ENCODE measurements at places on chromosomes 4 and X. TPM values are rescaled to one million over a fixed set of nuclear protein-coding genes. Genes with fewer than 3 reads are reported as not detected.
A peak's percentile ranks its signal among the peaks of the same experiment; 100 is the strongest.

DNA sequence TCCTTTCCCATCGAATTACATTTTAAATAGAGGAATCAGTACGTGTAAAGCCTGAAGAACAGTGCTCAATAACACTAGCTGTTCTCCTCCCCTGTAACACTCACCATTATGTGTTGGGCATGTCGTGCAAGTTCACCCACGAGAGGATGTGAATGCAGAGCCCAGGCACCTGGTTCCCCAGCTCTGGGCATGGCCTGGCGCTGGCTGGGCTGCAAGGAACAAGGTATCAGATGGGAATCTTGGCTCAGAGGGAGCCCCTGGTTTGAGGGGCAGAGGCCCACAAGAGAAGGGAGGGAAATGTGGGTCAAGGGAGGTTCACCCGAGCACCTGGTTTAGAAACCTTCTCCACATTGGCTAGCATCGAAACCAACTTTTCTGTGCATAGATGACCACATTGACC, 41.7 kb upstream of the MTM1 start:
- H3K36me3 ChIP-seq = no peaks in the 10 kb centered on the region
- no peak overlapping the region for H3K4me3 ChIP-seq
- DNase-seq = no peak
- no peak overlapping the region for H3K27ac ChIP-seq
- H3K4me1 ChIP-seq = no peaks in the 10 kb centered on the region

MCF2 gene
- total RNA-seq = 0.36 TPM

TRIML2 gene
- total RNA-seq = not detected

GRCh38 chr4:140755774-140756318, 339 bp downstream of the TBC1D9 start:
- H3K4me3 ChIP-seq = peak overlapping the region; percentile 78
- peak overlapping the region; percentile 84 for H3K27ac ChIP-seq
- H3K27me3 ChIP-seq = no peaks in the 10 kb centered on the region
- no peaks in the 10 kb centered on the region for H3K36me3 ChIP-seq
- peaks cover 11% of the 10 kb centered on the region for H3K4me1 ChIP-seq
- peak; percentile 74 for DNase-seq

GRCh38 chrX:68365341-68365740, 68.0 kb downstream of the OPHN1 start:
- H3K27me3 ChIP-seq = no peaks in the 10 kb centered on the region
- H3K4me1 ChIP-seq = no peaks in the 10 kb centered on the region
- no peaks in the 10 kb centered on the region for H3K36me3 ChIP-seq
- H3K27ac ChIP-seq = no peak overlapping the region
- no peak for DNase-seq
- H3K4me3 ChIP-seq = no peak overlapping the region

DNA sequence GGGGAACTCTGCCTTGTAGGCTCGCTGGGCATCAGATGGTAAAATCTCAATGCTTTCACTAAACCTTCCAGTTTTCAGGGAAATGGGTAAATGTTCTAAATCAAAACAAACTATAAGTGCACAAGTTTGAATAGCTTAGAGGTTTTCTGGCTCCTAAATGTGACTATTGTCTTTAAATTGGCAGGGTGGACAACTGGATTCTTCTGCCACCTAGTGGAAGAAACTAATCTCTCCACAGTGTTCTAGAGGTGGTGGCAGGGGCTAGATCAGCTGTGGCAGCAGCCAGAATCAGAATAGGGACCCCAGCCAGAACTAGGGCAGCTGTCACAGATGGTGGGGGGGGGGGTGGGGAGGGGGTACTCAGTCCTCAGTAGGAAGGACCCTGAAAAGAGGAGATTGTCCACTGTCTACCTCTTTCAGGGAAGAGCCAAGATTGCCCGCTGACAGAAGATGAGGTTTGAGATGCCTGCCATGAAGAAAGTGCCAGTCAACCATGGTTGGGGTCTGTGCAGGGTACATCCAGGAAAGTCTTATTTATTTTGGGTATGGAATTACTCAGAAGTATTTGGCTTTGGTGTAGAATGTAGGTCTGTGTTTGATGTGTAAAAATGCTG, 201.4 kb downstream of the CCNG2 start:
- H3K27me3 ChIP-seq = no peaks in the 10 kb centered on the region
- no peak overlapping the region for H3K27ac ChIP-seq
- H3K4me1 ChIP-seq = no peaks in the 10 kb centered on the region
- H3K4me3 ChIP-seq = no peak overlapping the region
- DNase-seq = no peak
- H3K36me3 ChIP-seq = no peaks in the 10 kb centered on the region

DNA sequence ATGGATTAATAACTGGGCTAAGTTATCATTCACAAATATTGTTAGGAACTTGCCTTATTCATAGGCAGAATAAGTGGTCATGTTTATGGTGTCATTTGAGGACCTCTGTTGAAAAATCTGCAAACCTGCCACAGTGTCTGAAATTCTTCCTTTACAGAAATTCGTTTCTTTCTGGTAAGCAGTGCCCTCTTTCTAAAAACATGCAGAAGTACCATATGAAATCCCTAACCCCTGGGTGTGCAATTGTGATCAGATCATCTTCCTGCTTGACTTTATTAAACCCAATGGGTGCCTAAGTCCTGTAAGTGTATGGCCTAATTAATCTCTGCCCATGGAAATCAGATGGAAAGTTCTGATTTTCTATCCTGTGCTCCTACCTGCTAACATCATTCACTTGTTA, 4.4 kb upstream of the HTATSF1 start:
- H3K4me3 ChIP-seq = no peak overlapping the region
- no peaks in the 10 kb centered on the region for H3K36me3 ChIP-seq
- H3K27ac ChIP-seq = no peak overlapping the region
- DNase-seq = no peak
- H3K27me3 ChIP-seq = no peaks in the 10 kb centered on the region

DNA sequence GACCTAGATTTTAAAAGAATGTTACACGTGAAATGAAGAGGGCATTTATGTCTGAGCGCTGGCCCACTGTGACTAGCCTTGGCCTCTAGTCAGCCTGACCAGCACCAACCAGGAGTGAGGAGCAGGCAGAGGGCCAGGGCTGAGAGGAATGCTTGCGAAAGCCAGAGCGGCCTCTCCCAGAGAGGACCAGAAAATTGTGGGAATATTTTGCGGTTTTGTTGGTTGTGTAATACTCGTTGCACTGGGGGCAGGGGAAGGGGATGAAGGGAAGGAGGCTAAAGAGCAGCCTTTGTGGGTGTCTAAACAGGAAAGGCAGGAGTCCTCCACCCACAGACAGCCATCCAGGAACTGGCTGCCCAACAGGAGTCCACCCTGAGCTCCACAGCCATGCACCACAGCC, 3.8 kb downstream of the GABRE start:
- H3K4me3 ChIP-seq = no peak overlapping the region
- no peaks in the 10 kb centered on the region for H3K36me3 ChIP-seq
- no peaks in the 10 kb centered on the region for H3K27me3 ChIP-seq
- peak; percentile 83 for DNase-seq
- peaks cover 6% of the 10 kb centered on the region for H3K4me1 ChIP-seq

DNA sequence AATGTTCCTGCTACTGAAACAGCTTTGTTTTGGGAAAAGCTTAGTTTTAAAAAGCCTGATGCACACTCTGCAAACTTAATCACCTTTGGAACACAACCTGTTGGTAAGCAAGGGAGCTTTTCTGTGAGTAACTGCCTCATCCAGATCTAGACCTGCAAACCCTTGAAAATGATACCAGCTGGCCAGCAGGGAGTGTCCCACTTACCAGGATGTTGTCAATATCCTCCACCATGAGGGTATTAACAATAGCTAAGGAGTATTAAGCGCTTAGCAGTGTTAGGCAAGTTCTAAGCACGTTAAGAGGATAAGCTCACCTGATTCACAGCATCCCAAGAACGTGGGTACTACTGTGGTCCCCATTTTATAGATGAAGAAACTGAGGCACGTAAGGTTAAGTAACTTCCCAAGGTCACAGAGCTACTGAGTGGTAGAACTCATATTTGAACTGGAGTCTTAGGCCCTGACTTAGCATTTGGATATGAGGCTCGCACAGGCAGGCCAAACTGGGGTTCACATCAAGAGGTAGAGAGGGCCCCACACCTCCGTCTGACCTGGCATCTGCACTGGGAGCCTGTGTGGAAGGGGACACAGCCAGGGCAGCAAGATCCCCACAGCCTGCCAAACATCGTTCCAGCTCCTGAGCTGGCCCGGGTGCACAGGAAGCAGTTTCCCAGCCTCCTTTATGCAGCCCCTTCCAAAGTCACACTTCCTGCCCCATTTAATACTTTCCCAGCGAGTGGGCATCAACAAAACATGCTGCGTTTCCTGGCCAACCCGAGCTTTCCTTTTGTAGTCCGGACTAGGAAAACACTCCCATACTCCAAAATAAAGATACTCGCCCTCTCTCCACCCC, 32.7 kb downstream of the IRF2 start:
- DNase-seq = no peak
- no peaks in the 10 kb centered on the region for H3K27me3 ChIP-seq
- H3K36me3 ChIP-seq = no peaks in the 10 kb centered on the region
- no peak overlapping the region for H3K4me3 ChIP-seq
- no peak overlapping the region for H3K27ac ChIP-seq
